ENCODE measurements at places on chromosomes 16 and 17.

DNA sequence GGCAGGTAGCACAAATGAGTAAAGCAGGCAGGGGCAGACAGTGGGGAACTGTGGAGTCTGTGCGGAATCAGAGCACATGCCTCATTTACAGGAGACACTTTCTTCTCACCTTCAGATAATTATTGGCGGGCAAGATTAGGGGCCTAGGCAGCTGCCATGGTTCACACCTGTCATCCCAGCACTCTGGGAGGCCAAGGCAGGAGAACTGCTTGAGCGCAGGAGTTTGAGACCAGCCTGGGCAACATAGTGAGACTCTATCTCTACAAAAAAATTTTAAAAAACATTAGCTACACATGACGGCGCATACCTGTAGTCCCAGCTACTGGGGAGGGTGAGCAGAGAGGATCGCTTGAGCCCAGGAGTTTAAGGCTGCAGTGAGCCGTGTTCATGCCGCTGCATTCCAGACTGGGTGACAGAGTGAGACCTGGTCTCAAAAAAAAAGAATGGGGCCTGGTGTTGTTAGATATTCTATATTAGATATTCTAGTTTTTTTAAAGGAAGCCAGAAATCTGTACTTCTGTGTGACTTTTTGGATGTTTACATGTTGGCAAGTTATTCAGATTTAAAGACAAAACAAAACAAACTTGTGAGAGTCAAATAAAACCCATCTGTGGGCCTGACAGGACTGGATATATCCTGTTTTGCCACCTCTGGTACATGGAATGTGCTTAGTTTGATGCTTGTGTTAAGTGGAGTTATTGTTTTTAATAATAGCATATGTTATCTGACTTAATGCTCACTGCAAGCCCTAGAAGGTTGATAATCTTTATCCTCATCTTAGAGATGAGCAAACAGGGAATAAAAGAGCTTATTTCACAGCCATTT lies 4.9 kb upstream of the LPCAT2 start:
- DNase-seq: no peak

DNA sequence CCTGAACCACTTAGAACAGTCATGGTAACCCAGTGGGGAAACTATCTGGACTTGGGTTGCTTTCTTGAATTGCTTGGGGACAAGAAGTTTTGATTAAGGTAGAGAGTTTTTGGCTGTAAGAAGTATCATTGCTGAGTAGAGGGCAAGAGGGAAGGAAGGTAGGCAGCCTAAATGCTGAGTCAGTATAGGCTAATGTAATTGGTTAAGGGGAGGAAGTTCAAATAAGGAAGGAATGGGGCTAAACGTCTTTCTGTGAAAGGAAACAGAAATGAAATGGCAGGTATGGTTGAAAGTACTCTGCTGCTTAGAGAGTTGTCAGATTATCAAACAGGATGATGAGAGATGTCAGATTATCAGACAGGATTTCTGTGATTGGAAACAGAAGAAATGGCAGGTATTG lies 20.3 kb downstream of the KPNB1 start:
- no peak for DNase-seq

- DNase-seq: no peak
These were observed at the start of gene EVI2A for GRCh38 chr17:31321481-31321880. Gene EVI2A (minus strand): TSS chr17:31321622. CDS start chr17:31319013, 2,609 bp downstream.

GRCh38 chr16:47013910-47014309 lies 40.4 kb upstream of the DNAJA2 start:
- no peak for DNase-seq

DNA sequence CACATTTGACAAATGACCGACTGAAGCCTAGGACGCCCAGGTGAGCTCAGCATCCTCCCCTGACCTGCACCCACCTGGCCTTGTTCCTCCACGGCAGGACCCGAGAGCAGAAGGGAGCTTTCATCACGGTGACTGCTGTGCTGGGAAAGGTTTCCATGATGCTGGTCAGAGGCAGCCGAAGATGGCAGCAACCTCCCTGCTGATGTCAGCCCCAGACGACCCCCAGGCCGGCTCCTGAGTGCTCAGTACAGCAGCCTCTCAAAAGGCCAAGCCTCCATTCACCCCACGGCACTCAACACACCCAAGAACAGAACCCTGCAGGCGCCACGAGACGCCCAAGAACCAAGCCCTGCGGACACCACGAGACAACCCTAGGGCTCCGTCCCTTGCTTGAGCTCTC lies 119.8 kb downstream of the ANKRD11 start:
- DNase-seq: no peak

- no peak for DNase-seq
These were observed 270.5 kb downstream of the MRTFB start for GRCh38 chr16:14341324-14342225.

- DNase-seq: no peak
These were observed 7.1 kb upstream of the LGALS3BP start for GRCh38 chr17:78986649-78987328.

GRCh38 chr17:16814439-16814838 lies 124.4 kb downstream of the CCDC144A start:
- no peak for DNase-seq

- no peak for DNase-seq
These were observed 58.5 kb upstream of the CREBBP start for GRCh38 chr16:3938843-3939624.

DNA sequence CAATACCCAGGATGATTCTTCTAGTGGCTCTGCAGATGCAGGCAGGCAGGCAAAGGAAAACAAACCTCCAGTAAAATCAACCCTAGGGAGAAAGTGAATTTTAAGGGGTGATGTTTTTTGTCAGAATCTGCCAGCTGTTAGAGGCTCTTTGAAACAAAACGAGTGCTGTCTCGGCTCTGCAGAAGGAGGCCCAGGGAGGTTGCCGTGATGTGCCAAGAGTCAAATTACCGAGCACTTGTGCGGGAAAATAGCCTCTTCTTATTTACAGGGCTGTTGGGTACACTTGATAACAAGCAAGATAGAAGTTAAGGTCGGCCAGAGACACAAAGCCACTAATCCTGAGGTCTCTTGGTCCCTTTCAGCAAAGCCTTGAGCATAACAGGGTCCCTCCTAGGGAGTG lies 68.9 kb upstream of the EEF2KMT start:
- DNase-seq: no peak

- DNase-seq: no peak
These were observed at the start of gene HNF1B for GRCh38 chr17:37744961-37745800. Gene HNF1B (minus strand): TSS chr17:37745059. CDS start chr17:37744884, 175 bp downstream.

DNA sequence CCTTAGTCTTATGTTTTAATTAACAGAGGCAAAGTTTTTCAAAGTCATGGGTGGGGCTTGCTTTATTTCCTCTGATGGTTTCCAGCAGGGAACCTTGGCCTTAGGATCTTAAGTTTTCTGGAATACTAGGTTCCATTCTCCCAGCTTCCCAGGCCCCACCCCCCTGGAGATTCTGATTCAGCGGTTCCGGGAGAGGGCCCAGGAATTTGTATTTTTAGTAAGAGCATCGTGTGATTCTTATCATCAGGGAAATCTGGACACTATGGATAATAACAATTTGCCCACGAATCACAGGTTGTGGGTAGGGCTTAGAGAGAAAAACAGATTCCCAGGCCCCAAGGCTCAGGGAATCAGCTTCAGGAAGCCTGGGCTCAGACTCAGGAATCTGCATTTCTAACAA lies 263.6 kb downstream of the NTN1 start:
- DNase-seq: no peak

DNA sequence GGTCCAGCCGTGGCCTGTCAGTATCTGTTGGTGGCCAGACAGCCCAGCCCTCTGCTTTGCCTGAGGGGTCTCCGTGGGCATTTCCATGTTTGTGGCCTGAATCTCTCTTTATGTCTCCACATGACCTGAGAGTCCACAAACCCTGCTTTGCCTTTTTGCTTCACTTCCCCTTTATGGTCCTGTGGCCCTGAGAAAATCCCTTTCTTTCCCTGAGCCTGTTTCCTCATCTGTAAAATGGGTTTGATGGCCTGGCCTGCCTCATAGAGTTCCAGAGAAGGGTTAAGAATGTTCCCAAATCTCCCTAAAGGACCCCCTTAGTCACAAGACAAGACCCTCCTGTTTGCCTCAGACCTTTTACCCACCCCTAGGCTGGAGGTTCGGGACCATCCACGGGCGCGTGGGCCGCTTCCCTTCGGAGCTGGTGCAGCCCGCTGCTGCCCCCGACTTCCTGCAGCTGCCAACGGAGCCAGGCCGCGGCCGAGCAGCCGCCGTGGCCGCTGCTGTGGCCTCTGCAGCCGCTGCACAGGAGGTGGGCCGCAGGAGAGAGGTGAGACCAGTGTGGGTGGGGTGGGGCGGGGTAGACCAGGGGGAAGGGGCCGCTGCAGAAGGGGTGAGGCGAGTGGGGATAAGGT lies 26.2 kb upstream of the ALKBH5 start:
- DNase-seq: no peak

- no peak for DNase-seq
These were observed 41.1 kb downstream of the MYO18A start for GRCh38 chr17:29138971-29139691.

GRCh38 chr17:41118721-41119120 lies 548 bp upstream of the KRTAP4-11 start:
- no peak for DNase-seq

GRCh38 chr17:7811251-7811650 lies 22.8 kb upstream of the KDM6B start:
- DNase-seq: no peak

DNA sequence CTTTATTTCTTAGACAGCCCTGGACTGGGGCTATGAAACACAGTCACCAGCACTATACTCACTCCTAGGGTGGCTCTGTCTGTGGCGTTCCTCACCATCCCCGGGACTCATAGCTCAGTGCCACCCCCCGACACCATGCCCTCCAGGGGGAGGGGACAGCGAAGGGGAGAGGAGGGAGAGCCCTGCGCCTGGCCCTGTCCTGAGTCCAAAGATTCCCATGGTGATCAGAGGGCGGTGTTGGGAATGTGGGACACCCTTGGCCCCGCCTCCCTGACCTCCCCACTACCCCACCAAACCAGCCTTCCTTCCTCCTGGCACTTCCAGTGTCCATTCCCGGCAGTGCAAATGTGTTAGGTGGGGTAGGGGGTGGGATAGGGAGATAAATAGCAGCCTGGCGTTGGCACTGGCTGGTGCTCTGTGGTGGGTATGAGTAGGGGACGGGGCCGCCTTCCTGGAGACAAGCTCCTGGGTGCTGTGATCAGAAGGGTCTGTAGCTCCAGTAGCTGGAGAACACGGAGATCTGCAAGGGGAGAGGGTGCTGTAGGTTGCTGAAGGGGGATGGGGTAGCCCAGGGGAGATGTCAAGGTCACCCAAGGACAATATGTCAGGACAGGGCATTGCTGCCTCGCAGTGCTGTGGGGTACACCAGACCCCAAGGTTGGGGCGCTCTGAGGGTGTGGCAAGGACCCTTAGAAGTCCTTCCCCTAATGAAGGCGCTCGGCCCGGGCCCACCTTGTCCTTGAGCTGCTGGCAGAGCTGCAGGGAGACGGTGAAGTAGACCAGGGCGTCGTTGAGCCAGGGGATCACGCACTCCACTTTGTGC lies 2.0 kb downstream of the SMIM22 start:
- no peak for DNase-seq

GRCh38 chr17:60902399-60902798 lies 224.7 kb downstream of the BCAS3 start:
- DNase-seq: no peak

Data from esophagus squamous epithelium (tissue), 5 donors.